Fibroblast of lung (primary cell): ENCODE measurements at places on chromosomes 1 and 21. TPM values are rescaled to one million over a fixed set of nuclear protein-coding genes. Genes with fewer than 3 reads are reported as not detected.

The PLA2G4A gene
- total RNA-seq, result 3.9 and 5.8 TPM in 2 replicates

The THEM5 gene
- total RNA-seq, result not detected in 2 replicates

The ANKRD34A gene
- total RNA-seq, result 0.26 and 1.2 TPM in 2 replicates

The SPAG17 gene
- under 0.01 and 0.33 TPM in 2 replicates for total RNA-seq

The LCE1A gene
- not detected in 2 replicates for total RNA-seq

The LAD1 gene
- total RNA-seq, result not detected in 2 replicates

The KAZN gene
- 4.6 and 5.0 TPM in 2 replicates for total RNA-seq

The CLDN17 gene
- not detected in 2 replicates for total RNA-seq

The BSND gene
- not detected in 2 replicates for total RNA-seq

The SLFNL1 gene
- total RNA-seq, result 0.51 and 0.66 TPM in 2 replicates

The GPATCH3 gene
- 10.8 and 11.4 TPM in 2 replicates for total RNA-seq

The CLCA1 gene
- not detected in 2 replicates for total RNA-seq

The CLEC20A gene
- total RNA-seq, result not detected in 2 replicates

The GPR161 gene
- total RNA-seq, result 14.9 and 18.7 TPM in 2 replicates

The C1orf185 gene
- total RNA-seq, result not detected in 2 replicates
